ENCODE measurements at places on chromosomes 1 and 21.

DNA sequence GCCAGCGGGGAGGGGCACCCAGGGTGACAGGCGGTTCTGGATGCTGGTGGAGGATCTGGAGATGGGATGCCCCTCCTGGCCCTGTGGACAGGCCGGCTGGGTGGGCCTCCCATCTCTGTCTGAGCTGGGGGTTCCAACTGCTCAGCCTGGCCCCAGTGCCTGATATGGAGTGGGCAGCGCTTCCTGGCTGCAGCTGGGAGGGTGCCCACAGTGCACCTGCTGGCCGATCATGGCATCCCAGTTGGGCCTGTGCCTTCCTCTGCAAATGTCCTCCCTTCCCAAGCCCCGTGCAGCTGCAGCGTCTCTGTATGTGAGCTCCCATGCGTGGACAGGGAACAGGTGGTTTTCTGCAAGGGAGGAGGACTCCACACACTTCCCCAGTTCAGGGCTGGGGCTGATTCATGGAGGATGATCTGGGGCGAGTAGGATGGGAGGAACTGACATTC lies 2.1 kb downstream of the PFKL start:
- DNase-seq, result no peak

- DNase-seq, result no peak
These were observed 3.5 kb downstream of the SPOCD1 start for GRCh38 chr1:31812158-31812829.

DNA sequence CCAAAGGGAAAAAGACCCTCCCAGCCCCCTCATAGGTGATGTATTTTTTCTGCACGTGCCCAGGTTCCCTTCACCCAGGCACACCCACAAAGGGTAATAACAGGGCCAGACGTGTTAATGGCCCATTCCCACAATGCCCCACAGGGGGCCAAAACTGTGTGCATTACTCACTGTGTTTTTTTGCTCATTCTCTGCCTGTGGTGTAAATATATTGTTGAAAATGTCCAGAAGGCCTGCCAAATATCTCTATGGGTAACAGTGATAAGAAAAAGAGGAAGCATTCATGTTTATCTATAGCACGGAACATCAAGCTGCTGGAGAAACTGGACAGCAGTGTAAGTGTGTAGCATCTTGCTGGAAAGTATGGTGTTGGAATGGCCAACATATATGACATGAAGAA lies 21.9 kb downstream of the RHEX start:
- DNase-seq, result no peak

- DNase-seq, result no peak
These were observed 40.1 kb upstream of the HMCN1 start for GRCh38 chr1:185694081-185694480.

- DNase-seq, result no peak
These were observed 1.1 kb downstream of the KRTAP10-12 start for GRCh38 chr21:44697811-44698734.

GRCh38 chr1:112328600-112328999 lies 67.4 kb upstream of the CTTNBP2NL start:
- no peak for DNase-seq

- no peak for DNase-seq
These were observed 5.3 kb upstream of the C1orf115 start for GRCh38 chr1:220684890-220685289.

DNA sequence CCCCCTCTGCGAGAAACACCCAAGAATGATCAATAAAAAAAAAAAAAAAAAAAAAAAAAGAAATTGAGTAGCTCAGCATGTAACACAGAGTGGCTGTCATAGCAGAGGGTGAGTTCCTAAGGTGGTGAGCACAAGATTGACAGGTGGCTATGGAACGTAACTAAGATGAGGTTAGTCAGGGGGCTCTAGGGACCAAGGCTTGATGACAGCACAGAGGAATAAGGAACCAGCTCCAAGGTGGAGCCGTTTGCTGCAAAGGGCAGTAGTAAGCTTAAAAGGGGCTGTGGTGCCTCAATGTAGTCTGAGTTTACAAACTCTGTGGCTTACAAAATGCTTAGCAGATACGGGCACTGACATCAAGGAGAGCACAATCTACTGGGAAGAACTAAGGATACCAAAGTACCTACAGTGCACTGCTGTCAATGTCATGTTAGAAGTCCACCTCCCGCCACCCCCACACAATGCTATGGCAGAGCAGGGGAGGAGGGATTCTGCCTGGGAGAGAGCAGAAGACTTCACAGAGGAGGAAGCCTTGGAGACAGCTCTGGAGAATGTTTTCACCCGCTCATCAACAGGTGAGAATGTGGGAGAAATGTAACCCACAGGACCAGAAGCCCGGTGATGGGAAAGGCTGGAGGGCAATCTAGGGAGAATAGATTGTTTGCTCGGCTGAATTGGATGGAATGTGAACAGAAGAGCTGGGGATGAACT lies 13.1 kb downstream of the IQGAP3 start:
- no peak for DNase-seq

DNA sequence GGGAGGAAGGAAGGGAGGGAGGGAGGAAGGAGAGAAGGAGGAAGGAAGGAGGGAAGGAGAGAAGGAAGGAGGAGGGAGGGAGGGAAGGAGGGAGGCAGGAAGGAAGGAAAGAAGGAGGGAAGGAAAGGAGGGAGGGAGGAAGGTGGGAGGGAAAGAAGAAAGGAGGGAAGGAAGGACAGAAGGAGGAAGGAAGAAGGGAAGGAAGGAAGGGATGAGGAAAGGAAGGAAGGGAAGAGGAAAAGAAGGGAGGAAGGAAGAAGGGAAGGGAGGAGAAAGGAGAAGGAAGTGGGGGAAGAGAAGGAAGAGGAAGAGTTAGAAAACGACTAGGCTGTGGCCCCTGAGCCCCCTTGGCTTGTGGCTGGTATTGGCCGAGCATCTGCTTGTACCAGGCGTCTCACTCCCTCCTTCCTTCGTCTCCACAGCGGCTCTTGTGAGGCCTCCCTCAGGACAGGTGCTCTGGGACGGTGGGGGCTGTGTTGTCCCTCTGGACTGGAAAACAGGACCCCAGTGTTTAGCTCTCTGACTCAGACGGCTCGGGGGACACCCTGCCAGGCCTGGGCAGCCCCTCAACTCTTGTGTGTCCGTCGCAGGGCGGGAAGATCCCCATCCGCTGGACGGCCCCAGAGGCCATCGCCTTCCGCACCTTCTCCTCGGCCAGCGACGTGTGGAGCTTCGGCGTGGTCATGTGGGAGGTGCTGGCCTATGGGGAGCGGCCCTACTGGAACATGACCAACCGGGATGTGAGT lies 36.2 kb upstream of the C1QA start:
- DNase-seq, result no peak

- DNase-seq, result no peak
These were observed 199.3 kb upstream of the ZC3H12A start for GRCh38 chr1:37274938-37275631.

DNA sequence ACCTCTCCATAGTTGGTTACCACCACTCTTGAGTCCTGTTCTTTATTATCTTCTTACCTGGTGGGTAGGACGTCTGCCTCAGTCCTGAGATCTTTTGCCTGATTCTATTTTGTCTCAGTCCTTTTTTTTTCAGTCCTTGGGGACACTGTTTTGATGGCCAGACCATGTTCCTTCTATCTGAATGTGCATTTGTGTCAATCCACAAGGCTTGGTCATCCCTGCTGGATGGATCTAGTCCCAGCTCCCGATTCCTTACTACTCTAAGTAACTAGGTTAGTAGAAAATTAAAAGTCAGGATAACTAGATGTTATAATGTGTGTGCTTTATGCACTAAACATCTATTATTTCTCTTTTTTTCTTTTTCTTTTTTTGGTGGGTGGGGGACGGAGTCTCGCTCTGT lies 28.1 kb upstream of the AK4 start:
- no peak for DNase-seq

All from NCI-H460 (cell line).